Mesenchymal stem cell (in vitro differentiated cells and primary cell): ENCODE measurements at places on chromosomes 5 and 9.

- no peak for DNase-seq
Measured at GRCh38 chr9:76567086-76567485, 108.1 kb downstream of the GCNT1 start.

DNA sequence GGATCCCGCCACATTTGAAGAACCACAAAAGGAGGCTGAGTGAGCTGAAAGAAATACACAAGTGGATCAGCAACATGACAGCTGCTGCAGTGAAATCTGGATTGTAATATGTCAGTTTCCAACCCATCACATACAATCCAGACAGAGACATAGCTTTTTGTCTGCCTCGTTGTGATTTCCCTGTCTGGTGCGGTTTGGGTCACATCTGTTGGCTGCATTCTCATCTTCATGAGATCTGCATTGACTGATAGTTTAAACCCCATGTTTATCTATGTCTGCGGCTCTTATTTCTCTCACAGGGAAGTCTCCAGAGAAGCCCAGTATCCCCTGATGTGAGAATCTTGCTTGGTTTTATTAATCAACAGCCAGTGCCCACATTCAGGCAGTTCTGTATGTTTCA is 403.1 kb upstream of the ZNF608 start:
- peak; percentile 61 for DNase-seq

DNA sequence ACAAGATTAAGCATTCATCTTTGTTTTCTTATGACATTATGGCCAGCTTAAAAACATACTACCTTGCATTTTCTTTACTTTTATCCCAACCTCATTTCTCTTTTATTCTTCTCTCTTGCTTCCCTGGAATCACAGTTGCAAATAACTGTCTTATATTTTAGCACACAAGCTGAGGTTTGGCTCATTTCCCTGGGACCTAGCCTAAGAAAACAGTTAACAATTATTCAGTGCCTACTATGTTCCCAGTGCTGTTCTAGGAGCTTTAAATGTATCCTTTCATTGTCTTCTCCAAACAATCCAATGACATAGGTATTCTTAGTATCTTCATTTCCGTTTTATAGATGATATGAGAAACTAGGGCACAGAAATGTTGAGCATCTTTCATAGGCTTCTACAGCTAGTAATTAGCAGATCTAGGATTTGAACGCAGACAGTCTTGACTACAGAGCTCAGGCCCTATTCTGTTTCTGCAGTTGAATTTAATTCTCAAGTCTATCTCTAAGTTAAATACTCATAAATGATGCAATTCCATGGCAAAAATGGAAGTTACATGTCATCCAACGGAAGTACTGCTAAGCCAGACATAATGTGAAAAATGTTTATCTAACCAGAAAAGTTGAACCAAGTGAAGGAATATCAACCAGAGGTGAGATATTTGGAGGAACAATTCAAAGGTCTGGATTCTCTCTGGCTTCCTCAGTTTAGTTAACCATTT is 52.3 kb upstream of the MTAP start:
- no peak for DNase-seq

- no peak for DNase-seq
Measured at GRCh38 chr9:33437898-33438297, 9.5 kb downstream of the AQP3 start.

GRCh38 chr5:80141681-80142080 is 106.5 kb downstream of the THBS4 start:
- no peak for DNase-seq

DNA sequence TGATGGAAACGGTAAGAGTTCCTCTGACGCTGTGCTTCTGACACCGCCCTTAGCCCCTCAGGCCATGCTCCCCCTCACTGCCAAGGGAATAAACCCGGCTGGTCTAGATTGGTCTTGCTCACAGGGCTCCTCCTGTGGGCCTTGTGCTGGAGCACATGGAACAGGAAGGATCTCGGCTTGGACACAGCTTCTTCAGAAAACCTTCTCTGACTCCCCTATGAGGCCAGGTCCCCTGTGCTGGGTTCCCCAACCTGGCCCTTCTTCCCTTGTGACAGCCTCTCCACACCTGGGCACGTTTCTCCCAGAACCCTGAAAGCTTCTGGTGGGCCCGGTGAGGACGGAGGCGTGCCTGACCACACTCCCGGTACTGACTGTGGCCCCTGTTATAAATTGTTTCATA is 8.2 kb downstream of the SPATA31E1 start:
- no peak for DNase-seq

- DNase-seq: no peak
Measured at GRCh38 chr9:136347472-136348256, 15.9 kb downstream of the DNLZ start.

DNA sequence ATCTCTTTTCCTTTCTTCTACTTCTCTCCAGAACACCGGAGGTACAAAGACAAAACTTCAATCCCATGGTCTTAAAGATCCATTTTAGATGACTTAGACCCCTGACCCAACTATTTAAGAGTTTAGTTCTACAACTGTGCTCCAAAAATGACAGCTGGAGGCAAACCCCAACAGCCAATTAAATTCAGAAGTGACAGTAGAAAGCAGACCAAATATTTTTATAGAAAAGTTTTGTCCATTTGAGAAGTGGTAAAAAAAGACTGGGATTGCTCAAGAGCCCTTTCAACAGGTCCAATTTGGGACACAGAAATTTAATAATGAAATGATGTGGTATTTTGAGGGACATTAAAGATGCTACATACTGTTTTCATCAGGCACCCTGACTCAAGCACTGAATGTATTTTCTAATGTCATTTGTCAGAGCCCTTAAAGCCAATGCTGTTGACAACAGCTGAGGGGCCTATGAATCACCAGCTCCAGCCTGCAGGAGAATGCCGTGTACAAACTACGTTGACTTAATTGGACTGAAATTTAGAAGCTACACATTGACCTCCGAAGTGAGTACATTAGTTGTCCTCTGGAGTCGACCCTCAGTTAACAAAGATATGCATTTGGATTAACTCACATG is 147.5 kb upstream of the PIK3R1 start:
- DNase-seq: peak; percentile 25

- DNase-seq: peak; percentile 22
Measured at GRCh38 chr5:147177125-147177840, 57.5 kb upstream of the STK32A start.
